NCI-H774 (cell line): ENCODE measurements at places on chromosomes 13 and 19.

- DNase-seq = peak; percentile 41
These were observed 12.3 kb upstream of the SLC35E1 start for GRCh38 chr19:16584248-16585093.

- DNase-seq = no peak
These were observed 3.6 kb downstream of the ZIK1 start for GRCh38 chr19:57587529-57587928.

DNA sequence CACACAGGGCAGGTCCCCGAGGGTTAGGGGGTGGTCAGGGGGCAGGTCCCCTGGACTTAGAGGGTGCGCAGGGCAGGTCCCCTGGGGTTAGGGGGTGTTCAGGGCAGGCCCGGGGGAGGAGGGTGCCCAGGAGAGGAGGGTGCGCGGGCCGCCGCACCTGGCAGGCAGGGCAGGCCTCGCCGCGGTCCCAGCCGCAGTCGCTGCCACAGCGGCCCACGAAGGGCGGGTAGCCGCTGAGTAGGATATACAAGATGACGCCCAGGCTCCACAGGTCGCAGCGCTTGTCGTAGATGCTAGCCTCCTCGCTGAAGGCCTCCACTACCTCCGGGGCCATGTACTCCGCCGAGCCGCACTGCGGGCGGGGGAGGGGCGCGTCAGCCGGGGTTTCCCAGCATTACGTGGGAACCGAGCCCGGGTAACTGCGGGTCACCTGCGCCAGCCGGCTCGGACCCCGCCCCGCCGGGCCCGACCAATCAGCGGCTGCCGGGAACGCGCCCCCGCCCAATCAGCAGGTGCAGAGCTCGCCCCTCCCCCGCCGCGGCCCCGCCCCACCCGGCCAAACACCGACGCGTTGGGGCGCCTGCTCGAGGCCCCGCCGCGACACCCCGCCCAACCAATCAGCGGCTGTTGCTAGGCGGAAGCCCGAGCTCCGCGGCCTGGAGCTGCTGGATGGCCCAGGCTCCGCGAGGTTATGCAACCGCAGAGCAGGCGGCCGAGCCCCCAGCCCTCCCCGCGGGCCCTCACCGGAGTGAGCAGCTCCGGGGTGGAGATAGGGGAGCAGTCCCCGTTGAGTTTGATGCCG lies 9.2 kb downstream of the MKNK2 start:
- DNase-seq = peak; percentile 93

DNA sequence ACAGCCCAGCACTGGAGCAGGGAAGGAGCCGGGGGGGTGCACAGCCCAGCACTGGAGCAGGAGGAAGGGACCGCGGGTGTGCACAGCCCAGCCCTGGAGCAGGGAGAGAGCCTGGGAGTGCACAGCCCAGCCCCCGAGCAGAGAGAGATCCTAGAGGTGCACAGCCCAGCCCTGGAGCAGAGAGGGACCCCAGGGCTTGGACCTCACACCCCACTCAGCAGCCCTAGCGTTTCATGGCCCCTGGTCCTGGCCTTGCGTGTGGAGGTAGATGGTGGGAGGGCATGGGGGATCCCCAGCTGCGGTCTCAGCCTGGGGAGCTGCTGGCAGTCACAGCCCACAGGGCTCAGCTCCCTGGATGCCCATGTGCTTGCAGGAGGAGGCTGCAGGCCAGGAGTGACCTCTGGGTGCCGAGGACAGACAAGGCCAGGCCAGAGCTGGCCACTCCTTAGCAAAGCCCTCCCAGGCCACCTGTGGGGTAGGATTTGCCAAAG lies 25.1 kb downstream of the GAS6 start:
- DNase-seq = no peak

GRCh38 chr13:103663996-103664395 lies 597.8 kb upstream of the SLC10A2 start:
- DNase-seq = no peak

GRCh38 chr19:39126312-39127187 lies 964 bp downstream of the PAK4 start:
- DNase-seq = no peak

DNA sequence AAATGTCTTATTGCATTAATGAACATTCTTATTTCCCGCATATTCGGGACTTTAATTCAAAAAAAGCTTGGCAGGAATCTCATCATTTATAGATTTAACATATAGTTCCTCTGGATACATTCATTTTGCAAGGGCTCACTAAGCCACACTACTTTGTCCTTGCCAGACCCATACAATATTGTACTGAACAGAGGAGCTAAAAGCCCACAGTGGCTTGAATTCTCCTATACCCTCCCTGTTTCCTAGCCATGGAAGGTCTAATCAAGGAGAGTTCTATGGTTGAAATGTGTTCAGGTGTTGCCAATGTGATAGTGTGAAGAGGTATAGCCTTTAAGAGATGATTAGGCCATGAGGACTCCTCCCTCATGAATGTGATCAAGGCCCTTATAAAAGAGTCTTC lies 298.9 kb downstream of the ENOX1 start:
- DNase-seq = no peak

DNA sequence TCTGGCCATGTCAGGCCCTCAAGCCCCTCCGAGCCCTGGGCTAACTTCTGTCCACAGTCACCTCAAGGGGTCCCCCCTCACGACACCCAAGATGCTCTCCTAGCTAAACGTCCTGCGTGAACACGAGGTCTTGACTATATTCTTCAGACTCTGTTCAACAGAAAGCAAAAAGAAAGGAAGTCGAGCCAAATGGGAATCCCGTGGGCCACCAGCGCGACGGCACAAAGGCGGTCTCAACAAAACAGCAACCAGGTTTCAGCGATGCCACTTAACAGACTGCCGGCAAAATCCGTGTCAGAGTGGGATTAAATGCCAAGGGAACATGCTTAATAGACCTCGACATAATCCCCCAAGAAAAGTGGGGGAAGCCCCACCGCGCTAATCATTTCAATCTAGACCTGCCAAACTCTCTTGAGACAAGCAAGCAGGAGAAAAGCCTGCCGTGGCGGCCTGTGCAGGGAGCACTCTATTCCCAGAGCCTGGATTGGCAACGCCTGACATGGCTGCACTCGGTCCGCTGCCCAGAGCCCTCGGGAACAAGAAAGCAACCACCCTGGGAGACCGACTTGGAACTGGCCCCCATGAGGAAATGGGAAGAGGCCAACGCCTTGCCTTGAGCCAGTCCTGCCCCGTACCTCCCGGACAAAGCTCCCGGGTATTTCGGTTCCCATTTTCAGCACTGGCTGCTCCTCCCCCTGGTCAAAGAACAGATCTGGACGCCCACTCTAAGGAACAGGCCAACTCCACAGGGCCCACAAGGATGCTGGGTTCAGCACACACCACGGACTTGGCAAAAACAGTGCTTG lies 16.0 kb downstream of the ZC3H4 start:
- DNase-seq = no peak
